ENCODE measurements at places on chromosomes 2 and 18.

GRCh38 chr2:113832795-113833290 lies 57.0 kb upstream of the ACTR3 start:
- no peak for DNase-seq

- no peak for DNase-seq
These were observed 121.2 kb downstream of the DPP4 start for GRCh38 chr2:161952783-161953191.

GRCh38 chr18:68467957-68468356 lies 247.0 kb downstream of the TMX3 start:
- no peak for DNase-seq

DNA sequence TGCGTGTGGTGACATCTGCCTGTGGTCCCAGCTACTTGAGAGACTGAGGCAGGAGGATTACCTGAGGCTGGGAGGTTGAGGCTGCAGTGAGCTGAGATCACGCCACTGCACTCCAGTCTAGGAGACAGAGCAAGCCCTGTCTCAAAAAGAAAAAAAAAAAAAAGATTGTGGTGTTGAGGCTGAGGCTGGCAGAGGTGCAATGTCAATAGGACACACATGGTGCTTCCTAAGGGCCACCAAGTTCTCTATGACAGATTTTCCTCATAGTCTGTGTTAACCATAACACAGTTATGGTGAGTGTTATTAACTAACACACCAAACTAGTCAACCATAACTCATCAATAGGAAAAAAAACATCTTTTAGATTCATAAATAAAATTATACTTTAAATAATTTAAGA lies 494.4 kb downstream of the TMX3 start:
- no peak for DNase-seq

DNA sequence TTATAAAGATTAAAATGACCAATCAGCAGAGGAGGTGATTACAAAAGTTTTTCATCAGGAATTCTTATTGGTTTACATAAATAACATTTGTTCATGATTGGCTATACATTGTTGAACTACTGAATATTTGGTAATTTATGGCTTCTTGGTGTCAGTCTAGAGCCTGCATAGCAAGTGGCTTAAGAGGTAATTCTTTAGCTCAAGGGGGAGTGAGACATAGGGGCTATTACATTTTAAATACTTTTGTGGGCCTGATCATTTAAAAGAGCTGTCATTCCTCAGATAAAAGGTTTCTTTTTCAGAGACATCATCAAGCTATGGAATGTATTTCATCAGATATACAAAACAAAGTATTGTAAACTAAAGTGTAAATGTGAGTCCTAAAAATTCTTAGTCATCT lies 373.8 kb downstream of the EPHA4 start:
- DNase-seq: no peak

DNA sequence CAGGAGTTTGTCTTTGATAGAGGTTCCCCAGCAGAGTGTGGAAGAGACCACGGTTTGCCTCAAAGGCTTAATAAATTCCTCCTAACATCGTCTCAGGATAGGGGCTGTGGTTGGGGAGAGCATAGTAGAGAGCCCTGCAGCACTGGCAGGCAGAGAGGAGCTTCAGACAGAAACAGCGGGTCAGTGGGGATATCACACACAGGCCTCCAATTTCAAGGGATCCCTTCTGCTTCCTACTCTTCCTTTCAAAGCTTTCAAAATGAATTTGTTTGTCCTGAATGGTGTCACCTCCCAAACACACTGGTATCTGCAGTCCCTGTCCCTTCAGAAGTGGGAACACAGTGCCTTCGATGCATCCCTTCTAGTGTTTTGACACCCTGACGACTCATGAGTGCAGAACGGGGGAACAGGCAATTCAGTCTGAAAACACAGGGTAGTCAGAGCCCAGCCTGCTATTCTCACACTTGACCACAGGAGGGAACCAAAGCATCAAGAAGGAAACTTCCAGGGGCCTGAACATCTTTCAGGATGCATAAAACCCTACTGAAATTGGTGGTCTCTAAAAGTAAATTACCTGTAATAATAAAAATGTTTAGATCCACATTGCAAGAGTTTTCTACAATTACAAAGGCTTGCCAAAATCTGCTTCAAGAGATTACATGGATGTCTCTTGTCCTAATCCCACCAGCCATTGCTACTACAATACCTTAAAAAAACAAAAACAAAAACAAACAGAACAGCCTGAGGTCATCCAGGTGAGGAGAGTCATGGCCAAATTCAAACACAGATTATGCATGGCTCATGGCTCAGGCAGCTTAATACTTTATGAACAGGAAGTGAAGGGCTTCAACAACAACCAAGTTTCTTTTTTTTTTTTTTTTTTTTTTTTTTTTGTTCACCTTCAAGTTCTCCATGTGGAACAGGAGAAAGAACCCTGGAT lies 49.8 kb downstream of the SLC14A2 start:
- peak; percentile 42 for DNase-seq

- DNase-seq: peak; percentile 33
These were observed 10.5 kb upstream of the CDK15 start for GRCh38 chr2:201795607-201796477.

DNA sequence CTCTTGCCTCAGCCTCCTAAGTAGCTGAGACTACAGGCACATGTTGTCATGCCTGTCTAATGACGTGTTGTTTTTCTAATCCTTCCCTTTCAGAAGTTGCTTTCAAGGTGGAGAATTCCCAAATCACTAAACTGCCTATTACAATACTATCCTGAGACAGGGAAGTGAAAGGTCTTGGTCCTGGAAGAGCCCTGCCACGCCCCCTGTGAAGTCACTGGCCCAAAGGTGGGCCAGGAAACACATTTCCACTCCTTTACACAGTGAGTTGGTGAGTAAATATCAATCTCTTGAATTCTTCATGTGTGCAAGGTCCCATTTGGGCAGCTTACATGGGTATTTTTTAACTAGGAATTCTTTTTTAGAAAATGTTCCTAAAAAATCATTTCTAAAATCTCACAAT lies 150.1 kb downstream of the THADA start:
- no peak for DNase-seq

DNA sequence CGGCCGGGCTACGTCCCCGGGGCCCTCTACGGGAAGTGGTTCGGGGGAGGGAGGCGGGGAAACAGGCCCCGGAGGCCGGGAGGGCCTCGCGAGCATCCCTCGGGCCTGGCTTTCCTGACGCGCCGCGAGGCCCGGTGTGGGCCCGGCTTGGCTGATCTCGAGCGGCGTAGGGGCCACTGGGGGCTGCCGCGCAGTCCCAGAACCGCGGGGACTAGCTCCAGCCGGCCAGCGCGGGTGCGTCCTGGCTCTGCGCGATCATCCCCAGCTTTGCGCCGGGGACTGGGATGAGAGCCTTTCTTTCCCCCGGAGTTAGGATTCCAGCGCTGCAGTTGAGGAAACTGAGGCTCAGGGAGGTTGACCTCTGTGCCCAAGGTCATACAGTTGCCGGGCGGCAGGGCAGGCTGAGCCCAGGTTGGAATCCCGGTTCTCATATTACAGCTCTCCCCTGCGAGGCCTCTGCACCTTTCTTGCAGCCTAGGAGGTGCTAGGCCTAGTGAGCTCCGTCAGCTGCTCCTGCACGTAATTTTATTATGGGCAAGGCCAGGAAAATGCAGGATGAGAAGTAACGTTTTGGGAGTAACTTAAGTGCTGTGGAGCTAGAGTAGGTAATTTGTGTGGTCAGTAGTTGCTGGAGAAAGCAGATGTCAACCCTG lies 501 bp downstream of the LPIN1 start:
- DNase-seq: no peak

DNA sequence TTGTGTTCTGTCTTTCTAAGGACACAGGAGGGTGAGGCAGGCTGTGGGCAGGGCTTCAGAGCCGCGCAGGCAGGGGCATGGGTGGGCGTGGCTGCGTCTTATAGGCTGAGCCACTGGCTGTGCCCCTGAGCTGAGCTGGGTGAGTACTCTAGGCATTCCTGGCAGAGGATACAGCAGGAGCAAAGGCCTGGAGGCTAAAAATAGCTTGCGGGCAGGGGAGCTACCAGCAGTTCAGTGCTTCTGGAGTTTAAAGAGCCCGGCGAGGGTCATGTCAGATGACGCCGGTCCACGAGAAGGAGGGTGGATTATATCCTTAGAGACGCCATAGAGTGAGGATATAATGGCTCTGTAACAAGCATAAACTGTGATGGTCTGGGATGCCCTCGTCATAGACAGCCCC lies 31.5 kb upstream of the PDIA6 start:
- DNase-seq: no peak

DNA sequence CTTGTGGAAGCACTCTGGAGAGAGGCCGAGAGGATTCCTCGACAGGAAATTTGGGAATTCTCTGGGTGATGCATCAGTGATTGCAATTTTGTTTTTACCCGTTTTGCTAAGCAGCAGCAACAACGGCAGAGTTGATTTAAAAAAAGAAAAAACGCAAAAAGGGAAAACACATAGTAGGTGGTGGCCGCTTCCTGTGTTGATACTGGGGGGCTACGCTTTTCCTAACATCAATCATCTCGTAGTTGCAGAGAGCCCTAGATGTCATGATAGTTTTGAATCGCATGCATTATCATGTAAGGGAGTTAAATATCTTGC lies 271 bp upstream of the RBM43 start:
- no peak for DNase-seq

GRCh38 chr18:30376515-30376914 lies 666.0 kb downstream of the DSC3 start:
- DNase-seq: no peak

DNA sequence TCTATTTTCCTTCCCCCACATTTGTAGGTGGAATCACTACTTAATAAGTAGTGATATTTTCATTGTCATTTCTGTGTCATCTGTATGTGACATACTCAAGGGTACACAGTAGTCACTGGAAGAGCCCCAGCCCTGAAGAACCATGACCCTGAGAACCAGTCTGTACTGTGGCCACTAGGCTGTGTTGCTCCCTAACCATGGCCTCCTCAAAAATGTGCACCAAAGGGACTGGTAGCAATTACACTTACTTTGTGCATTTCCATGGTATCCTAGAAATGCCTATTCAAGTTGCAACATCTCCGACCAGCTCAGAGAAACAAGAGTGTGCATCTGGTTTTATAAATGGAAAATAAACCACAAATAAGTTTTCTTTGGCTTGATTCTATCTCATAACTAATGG lies 155.1 kb downstream of the DOCK10 start:
- no peak for DNase-seq

GRCh38 chr2:169528271-169528701 lies 18.8 kb downstream of the KLHL41 start:
- peak; percentile 64 for DNase-seq

GRCh38 chr2:240182001-240182400 lies 41.5 kb upstream of the OTOS start:
- no peak for DNase-seq

DNA sequence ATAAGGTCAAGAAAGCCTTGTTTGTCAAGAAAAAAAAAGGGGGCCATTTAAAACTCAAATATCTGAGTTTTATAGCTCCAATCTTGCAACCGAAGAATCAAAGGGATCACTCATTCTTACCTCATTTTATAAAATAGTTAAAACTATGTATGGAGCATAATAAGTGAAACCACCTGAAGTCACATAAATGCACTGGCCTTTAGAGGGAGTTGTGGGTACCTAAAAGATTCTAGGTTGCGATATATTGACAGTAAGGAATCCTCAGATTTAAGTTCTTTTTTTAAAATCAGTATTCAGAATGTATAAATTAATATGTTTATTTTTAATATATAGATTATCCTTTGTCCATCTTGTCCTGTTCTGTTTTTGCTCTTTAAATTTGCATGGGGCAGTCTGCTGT lies 3.4 kb downstream of the ARHGAP28 start:
- no peak for DNase-seq

- DNase-seq: no peak
These were observed 111.1 kb downstream of the AP1S3 start for GRCh38 chr2:223725986-223726970.

- DNase-seq: no peak
These were observed 29.9 kb downstream of the GPC1 start for GRCh38 chr2:240465268-240465764.

- DNase-seq: no peak
These were observed 264.3 kb downstream of the LPIN1 start for GRCh38 chr2:12010779-12011178.

DNA sequence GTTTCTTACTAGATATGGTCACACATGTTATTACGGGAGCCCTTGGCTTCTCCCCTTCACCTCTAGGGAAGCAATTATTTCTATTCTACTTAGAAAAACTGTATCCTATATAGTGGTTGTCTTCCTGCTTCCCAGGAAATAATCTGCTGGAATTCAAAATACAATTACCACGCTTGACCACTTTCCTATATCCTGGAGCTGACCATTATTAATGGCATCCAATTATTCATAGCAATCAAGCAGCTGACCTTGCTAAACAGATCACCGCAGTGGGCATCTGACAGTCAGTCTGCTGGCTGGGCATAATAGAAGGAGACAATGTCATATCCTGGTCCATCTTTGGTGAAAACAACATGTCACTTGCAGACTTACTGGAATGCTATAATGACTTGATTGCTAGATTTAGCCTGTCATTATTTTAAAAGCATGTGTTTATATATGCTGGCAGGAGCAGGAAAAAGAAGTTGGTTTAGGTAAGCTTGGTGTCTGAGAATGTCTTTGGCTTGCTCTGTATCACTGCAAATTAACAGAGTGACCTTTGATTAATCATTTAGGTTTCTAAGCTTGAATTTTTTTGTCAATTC lies 325.6 kb upstream of the FAM98A start:
- DNase-seq: no peak

DNA sequence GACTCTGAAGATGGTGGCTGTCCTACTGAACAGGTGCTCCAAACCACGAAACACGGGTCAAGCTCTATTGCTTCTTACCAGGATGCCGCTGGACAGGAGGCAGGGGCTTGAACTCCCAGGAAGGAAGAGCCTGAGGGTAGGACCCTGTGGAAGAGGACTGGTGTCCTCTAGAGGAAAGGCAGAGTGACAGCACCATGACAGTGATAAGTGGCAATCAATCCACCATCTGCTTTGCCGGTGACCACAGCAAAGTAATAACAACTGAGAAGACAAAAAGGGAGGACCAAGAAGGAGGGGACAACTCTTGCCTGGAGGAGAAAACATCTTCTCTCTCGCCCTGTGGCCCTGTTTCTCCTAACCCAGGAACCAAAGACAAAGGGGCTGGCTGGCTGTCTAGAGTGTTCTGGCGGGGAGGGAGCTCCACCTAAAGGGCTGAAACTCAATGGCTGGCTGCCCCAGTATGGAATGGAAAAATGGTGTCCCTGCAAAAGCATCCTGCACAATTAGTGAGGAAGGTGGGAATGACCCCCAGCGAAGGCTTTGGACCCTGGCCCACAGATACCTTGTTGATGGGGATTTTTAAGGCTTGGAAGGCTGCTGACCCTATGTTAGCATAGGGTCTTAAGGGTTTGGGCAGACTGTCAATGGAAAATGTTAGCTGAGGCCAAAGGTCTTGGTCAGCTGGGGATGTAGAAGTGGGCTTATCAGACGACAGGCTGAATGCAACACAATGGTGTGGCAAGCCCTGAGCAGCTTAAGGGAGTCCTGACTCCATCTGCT lies 35.4 kb downstream of the PROC start:
- DNase-seq: no peak

DNA sequence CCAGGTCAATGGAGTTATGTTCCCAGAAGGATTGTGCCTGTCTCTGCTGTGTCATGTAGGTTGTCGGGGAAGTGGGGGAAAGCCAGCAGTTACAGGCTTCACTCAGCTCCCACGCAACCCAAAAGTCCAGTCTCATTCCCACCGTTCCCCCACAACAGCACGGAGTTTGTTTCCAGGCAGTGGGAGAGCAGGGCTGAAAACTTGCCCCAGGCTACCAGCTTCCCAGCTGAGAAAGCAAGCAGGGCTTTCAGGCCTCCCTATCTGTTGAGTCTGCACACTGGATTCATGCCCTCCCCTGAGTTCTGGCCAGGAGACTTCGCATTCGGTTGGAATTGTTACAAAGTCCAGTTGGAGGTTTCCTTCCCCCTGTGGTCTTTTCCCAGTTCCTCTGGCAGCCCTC lies 76.3 kb downstream of the TMX3 start:
- DNase-seq: no peak

- no peak for DNase-seq
These were observed 334.4 kb upstream of the THUMPD2 start for GRCh38 chr2:40113272-40113968.
